ENCODE measurements at places on chromosomes 7 and 10.

- DNase-seq = no peak
- H3K36me3 ChIP-seq = no peaks in the 10 kb centered on the region
- peaks cover 51% of the 10 kb centered on the region for H3K4me1 ChIP-seq
- no peaks in the 10 kb centered on the region for H3K27me3 ChIP-seq
- no peak overlapping the region for H3K27ac ChIP-seq
Measured at GRCh38 chr10:6091630-6092029, 2.8 kb downstream of the RBM17 start.

DNA sequence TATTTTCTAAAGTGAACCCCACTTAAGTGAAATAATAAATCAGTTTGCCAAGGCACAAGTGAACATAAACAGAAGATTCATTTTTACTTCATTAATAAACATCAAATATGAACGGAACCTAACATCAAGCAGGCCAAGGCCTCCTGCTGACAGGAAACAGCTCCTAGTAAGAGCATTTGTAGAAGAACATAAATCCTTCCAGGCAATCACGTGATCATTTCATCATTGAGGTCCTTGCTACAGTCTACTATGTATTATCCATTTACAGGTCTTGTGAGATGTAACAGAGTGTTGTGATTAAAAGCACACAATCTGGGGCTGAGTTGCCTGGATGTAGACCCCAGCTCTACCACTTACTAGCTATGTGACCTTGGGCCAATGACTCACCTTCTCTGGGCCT, 70.6 kb downstream of the CALD1 start:
- no peaks in the 10 kb centered on the region for H3K27me3 ChIP-seq

DNA sequence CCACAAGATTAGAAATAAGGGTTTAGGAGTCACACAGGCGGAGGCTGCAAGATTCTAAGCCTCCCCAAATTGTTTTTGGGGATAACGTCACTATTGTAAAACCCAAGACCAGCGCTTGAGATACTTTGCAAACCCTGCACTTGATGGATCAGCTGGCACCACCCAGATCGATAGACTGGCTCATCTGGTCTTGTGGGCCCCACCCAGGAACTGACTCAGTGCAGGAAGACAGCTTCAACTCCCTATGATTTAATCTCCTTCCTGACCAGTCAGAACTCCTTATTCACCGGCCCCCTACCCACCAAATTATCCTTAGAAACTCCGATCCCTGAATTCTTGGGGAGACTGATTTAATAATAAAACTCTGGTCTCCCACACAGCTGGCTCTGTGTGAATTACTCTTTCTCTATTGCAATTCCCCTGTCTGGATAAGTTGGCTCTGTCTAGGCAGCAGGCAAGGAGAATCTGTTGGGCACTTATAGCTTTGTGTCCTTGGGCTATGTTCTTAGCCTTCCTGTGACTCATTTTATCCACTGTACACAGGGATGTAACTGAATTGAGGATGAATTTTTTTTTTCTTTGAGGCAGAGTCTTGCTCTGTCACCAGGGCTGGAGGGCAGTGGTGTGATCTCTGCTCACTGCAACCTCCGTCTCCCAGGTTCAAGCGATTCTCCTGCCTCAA, 64.4 kb upstream of the CARD11 start:
- H3K27me3 ChIP-seq = no peaks in the 10 kb centered on the region
- H3K27ac ChIP-seq = no peak overlapping the region
- DNase-seq = no peak
- peaks cover 48% of the 10 kb centered on the region for H3K4me1 ChIP-seq
- H3K4me3 ChIP-seq = no peak overlapping the region

- H3K36me3 ChIP-seq = peaks cover 8% of the 10 kb centered on the region
- no peak overlapping the region for H3K27ac ChIP-seq
- H3K27me3 ChIP-seq = no peaks in the 10 kb centered on the region
- peaks cover 16% of the 10 kb centered on the region for H3K4me1 ChIP-seq
Measured at GRCh38 chr7:38374507-38374906, 101.1 kb upstream of the TARP start.

GRCh38 chr10:10919976-10920375, 97.7 kb upstream of the CELF2 start:
- no peaks in the 10 kb centered on the region for H3K27me3 ChIP-seq
- no peaks in the 10 kb centered on the region for H3K36me3 ChIP-seq
- no peak overlapping the region for H3K4me3 ChIP-seq
- no peak overlapping the region for H3K27ac ChIP-seq

DNA sequence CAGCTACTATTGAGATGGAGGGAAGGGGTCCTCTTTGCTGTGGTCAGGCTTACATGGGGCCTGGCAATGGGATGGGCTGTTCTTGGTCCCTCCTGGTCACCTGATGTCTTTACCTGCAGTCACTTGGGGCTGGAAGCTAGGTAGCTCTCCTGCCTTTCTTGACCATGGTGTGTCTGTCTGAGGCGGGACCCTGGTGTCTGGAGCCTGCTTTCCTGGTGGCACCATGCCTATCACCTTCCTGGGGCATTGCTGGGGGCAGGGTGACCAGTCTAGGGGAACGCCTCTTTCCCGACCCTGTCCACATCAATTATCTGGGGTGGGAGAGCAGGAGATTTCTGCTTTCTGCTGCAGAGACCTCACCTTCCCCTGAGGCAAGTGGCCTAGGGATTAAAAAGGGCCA, 55.6 kb downstream of the ARHGAP22 start:
- H3K4me1 ChIP-seq = no peaks in the 10 kb centered on the region
- DNase-seq = no peak
- H3K27ac ChIP-seq = no peak overlapping the region
- no peaks in the 10 kb centered on the region for H3K27me3 ChIP-seq

- peak overlapping the region; percentile 74 for H3K4me3 ChIP-seq
- peak; percentile 14 for DNase-seq
- peaks cover 21% of the 10 kb centered on the region for H3K4me1 ChIP-seq
- no peak overlapping the region for H3K27ac ChIP-seq
- no peaks in the 10 kb centered on the region for H3K36me3 ChIP-seq
Measured at GRCh38 chr7:6271694-6272440, 557 bp downstream of the CYTH3 start.

DNA sequence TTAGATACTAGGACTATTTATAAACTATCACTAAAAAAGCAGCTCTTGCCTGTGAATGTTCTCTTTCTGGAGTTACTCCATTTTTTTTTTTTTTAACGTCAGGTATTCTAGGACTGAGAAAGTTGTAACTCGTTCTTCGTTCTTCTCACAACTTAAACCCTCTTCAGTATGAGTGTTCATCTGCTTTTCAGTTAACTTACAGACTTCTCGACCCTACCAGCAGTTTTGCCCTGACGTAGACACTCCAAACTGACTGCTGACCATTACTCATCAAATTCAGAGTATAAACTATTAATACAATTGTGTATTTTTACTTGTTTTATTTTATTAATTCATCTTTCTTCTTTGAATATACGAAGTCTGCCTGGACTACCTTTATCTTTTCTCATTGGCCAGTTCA, 353.1 kb downstream of the GPR37 start:
- H3K27me3 ChIP-seq = no peaks in the 10 kb centered on the region
- H3K36me3 ChIP-seq = no peaks in the 10 kb centered on the region
- no peak overlapping the region for H3K4me3 ChIP-seq
- DNase-seq = no peak
- H3K27ac ChIP-seq = no peak overlapping the region

DNA sequence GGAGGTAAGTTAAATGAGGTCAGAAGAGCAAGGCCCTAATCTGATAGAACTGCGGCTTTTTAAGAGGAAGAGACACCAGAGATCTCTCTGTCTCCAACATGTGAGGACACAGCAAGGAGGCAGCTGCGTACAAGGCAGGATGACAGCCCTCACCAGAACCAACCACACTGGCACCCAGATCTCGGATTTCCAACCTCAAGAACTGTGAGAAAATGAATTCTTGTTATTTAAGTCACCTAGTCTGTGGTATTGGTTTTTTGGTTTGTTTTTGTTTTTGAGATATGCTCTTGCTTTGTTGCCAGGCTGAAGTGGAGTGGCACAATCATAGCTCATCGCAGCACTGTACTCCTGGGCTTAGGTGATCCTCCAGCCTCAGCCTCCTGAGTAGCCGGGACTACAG, 127.2 kb downstream of the DLG5 start:
- no peak for DNase-seq
- H3K4me1 ChIP-seq = peaks cover 29% of the 10 kb centered on the region
- no peaks in the 10 kb centered on the region for H3K27me3 ChIP-seq
- no peak overlapping the region for H3K4me3 ChIP-seq
- H3K27ac ChIP-seq = no peak overlapping the region
- H3K36me3 ChIP-seq = no peaks in the 10 kb centered on the region

DNA sequence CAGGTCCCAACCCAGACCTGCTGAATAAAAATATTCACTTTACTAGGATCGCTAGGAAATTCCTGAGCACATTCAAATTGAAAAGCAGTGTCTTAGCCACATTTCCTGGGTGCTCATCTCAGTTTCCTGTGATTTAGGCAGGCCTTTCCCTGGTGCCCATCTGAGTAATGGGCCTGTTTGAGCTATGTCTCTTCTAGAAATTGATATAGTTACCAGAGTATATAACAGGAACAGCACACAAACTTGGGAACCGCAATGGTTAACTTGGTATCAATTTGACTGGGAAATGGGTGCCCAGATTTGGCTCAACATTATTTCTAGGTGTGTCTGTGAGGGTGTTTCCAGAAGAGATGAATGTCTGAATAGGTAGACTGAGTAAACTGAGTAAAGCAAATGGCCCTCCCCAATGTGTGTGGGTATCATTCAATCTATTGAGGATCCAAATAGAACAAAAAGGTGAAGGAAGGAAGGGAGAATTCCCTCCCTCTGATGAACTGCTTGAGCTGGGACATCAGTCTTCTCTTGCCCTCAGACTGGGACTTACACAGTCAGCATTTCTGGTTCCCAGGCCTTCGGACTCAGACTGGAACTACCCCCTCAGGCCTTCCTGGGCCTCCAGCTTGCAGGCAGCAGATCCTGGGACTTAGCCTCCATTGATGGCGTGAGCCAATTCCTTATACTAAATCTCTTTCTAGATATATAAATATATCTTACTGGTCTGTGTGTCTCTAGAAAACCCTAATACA, 99.1 kb downstream of the CCDC71L start:
- no peak overlapping the region for H3K4me3 ChIP-seq
- H3K4me1 ChIP-seq = no peaks in the 10 kb centered on the region
- H3K27ac ChIP-seq = no peak overlapping the region
- no peaks in the 10 kb centered on the region for H3K27me3 ChIP-seq

- no peak for DNase-seq
- peaks cover 73% of the 10 kb centered on the region for H3K4me1 ChIP-seq
- peaks cover 86% of the 10 kb centered on the region for H3K27me3 ChIP-seq
- no peaks in the 10 kb centered on the region for H3K36me3 ChIP-seq
- no peak overlapping the region for H3K27ac ChIP-seq
Measured at GRCh38 chr10:101226491-101227428, 2.5 kb downstream of the LBX1 start.

DNA sequence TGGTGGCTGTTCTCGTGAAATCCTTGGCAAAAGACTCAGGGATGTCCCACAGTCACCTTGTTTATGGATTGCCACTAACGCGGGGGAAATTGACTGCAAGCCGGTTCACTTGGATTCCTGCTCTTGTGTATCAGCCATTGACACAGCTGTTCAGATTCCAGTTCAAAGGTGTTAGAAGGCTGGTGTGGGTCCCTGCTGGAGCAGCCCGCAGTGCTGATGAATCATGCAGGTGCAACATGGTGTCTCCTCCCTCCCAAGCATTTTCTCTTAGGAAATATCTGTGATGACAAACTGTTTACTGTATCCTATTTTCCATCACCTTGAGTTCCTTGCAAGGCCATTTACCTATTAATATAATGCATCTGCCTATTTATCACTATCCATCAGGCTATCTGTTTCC, 170.1 kb downstream of the GATA3 start:
- no peaks in the 10 kb centered on the region for H3K36me3 ChIP-seq
- H3K27me3 ChIP-seq = no peaks in the 10 kb centered on the region
- H3K27ac ChIP-seq = no peak overlapping the region
- no peak for DNase-seq

GRCh38 chr7:1526271-1526754, 4.2 kb upstream of the MAFK start:
- H3K36me3 ChIP-seq = no peaks in the 10 kb centered on the region
- H3K4me3 ChIP-seq = no peak overlapping the region
- peaks cover 8% of the 10 kb centered on the region for H3K4me1 ChIP-seq
- no peaks in the 10 kb centered on the region for H3K27me3 ChIP-seq

DNA sequence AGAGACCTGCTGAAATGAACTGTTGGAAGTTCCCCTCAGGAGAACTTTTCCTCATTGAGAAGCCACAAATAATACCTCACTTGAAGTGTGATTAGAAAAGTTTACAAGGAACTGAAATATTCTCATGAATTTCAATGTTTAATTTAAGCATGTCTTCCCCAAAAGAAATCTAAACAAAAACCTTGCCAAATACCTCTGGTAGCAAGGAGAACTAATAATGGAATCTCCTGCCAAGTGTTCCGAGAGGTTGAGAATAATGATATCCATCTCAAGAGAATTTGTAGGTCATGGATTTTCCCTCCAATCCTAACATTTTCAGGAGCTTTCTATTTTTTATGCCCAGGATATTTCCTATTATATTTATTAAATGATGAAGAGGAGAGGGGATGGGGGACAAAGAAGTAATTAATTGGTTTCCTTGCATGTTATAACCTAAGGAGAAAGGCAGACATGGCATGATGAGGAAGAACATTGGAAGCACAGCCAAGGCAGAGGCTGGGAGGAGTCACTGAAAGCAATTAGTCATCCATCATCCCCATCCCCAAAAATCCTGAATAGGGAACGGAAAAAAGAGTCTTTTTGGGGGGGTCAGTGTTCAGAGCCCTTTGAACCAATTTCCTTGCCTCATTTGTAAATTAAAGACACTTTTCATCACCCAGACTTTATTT, 93.6 kb upstream of the IL6 start:
- H3K4me3 ChIP-seq = no peak overlapping the region
- no peak for DNase-seq

GRCh38 chr10:119470920-119471702, 71.4 kb downstream of the RGS10 start:
- H3K4me3 ChIP-seq = no peak overlapping the region
- H3K4me1 ChIP-seq = peaks cover 10% of the 10 kb centered on the region
- H3K27me3 ChIP-seq = no peaks in the 10 kb centered on the region
- no peak overlapping the region for H3K27ac ChIP-seq
- no peaks in the 10 kb centered on the region for H3K36me3 ChIP-seq

GRCh38 chr10:44864637-44865288, 46.4 kb upstream of the TMEM72 start:
- DNase-seq = peak; percentile 73
- peak overlapping the region; percentile 55 for H3K4me3 ChIP-seq
- no peak overlapping the region for H3K27ac ChIP-seq
- H3K27me3 ChIP-seq = peaks cover 22% of the 10 kb centered on the region

DNA sequence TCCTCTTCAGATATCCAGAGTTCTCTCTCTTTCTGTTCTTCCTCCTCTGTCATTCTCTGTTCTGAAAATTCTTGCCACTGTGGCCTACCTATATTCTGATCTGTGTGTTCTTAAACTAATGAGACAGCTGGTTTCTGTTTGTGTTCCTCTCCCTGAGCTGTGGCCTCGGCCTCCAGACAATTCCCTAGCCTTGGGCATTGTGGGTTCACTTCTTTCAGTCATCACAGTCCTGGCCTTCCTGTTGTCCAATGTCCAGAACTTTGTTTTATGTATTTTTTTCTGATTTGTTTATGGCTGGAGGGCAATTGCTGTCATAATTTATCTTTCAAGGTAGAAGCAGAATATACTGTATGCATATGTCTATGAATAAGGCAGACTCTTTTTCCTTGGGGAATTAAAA, 173.2 kb upstream of the MTPN start:
- no peak overlapping the region for H3K4me3 ChIP-seq
- H3K4me1 ChIP-seq = no peaks in the 10 kb centered on the region

Data from CD4-positive, alpha-beta T cell (primary cell).